ENCODE measurements at places on chromosomes 13 and 19.

DNA sequence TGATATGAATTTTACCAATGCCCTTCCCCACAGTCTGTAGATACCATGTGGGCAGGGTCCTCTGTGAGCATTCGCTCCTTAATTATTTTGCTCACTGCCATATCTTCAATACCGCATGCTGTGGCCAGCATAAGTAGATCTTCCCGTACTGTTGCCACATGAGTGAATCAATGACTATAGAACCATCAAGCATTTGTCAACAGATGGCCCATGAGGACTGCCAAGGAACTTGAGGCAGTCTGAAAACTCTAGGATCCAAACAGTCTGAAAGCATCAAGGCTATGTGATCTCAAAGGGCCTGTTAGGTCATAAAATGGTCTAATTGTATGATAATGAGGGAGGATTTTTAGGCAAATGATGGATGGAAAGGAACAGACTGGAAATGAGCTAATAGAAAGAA is 27.4 kb upstream of the GPR12 start:
- DNase-seq = no peak

GRCh38 chr13:102697929-102698648 is 3.2 kb upstream of the METTL21C start:
- DNase-seq = no peak

DNA sequence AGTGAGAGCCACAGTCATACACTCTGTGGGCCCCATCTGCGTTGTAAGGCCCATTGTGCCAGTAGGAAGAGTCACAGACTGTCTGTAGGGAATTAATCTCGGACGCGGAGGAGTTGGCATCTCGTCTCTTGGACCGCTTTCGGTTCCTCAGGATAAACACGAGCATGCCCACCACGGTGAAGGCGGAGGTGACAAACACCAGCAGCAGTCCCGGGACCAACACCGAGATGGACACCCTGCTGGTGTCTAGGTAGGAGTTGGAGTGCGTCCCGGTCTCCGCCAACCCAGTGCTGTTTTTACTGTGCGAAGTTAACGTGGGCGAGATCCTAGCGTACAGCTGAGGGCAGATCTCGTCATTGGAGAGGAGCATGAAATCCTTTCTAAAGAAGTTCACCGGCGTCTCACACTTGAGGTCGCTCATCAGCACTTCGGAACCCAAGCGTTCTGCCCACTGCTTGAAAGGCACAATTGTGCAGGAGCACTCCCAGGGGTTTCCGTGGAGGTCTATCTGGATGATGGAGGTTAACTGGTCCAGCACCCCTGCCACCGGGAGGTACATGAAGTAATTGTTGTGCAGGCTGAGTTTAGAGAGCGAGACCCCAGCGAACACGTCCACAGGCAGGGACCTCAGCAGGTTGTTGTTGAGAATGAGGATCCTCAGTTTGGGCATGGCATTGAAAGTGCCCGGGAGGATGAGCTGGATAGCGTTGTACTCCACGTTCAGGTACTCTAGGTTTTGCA is 2.7 kb downstream of the SLITRK1 start:
- DNase-seq = no peak

DNA sequence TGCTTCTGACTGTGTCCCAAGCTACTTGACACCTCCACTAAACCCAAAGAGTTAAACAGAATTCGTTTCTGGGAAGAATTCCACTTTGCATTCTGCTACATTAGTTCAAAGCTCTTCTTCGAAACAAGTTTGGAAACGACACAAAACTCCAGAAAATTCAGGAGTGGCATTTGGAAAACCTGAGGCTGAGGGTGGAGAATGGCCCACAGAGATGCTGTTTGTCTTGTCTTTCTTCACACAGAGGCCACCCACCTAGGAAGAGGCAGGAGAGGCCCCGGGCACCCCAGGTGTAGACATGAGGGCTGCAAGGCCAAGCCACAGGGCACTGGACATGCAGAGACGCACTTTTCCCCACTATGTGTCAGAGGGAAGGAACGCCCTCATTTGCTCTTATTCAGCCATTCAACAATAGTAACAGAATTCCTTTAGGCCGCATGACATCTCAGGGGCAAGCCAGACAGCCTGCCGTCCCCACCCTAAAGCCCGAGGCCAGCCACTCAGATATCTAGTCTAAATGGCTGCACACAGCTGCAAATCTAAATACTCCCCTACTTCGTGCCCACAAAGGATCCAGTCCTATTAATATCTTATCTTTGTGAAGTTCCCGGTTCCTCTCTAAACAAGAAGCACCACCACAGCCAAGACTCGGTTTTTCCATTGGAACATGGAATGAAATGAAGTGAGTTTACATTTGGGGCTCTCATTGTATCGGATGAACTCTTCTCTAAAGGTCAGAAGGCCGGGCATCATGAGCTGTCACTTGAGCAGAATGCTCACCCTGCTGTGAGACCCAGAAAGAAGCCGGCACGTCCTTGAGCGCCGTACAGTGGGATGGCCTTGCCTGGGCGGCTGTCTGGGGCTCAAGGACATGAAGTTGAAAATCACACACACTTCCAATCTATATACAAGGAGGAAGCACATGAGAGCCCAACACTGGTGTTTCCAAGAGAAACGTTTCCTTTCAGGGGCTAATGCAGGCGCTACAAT is 19.8 kb downstream of the COL4A1 start:
- no peak for DNase-seq

DNA sequence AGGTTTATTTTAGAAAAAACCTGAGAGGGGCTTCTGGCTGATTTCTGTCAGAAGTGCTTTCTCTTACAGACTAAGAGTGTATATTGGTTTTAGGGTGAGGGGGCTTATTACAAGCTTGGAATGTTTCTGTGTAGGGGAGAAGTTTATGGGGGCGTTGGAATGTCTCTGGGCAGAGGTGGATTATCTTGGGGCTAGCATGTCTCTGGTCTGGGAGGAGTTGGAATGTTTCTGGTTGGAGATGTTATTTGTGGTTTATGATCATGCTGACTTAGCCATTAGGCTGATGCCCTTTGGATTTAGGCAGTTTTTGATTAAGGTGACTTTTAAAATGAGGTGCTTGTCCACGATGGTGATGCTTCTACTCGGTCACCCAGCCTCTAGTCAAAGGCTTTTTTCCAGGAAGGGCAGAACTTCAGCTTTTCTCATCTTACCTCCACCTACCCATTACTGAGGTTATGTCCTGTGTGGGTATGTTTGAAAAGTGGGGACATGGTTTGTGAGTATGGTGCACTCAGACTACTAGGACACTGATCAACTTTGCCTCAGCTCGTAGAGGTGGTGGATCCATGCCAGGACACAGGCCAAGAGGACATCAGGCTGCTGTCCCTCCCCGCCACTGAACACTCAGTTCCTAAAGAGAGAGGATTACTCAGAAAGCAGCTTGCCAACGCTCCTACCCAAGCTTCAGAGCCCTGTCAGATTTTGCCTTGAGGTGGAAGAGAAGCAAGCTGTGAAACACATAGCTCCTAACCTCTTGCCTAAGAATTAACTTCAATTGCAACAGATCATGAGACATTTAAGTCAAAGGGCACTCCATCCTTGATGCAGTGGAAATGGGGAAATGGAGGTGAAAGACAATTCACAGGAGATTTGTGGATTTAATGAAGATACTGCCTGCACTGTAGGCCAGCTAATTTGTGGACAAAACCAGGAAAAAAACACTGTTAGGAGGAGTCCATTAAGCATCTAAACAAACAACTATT is 63.6 kb downstream of the ZNF44 start:
- no peak for DNase-seq

GRCh38 chr19:47209319-47210179 is 21.4 kb downstream of the BBC3 start:
- no peak for DNase-seq

- no peak for DNase-seq
These were observed 158.0 kb downstream of the VWA8 start for GRCh38 chr13:41802684-41803444.

DNA sequence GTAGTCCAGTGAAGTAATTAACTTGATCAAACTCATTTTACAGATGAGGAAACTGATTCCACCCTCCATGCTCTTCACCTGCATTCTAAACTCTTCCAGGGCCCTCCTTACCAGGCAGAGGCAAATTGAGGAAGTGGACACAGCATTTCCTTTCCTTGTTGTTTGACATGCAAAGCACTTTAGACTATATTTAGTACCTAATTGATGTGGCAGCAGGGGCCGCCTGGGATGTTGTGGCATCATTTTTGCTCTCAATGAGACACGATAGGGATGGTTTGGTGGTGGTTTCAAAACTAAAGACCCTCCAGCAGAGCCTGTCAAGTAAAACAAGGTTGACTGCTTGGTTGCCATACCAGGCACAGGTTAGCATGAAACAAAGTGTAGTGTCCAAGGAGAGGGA is 7.9 kb downstream of the SIPA1L3 start:
- DNase-seq = no peak

- no peak for DNase-seq
These were observed 8.4 kb downstream of the PALM3 start for GRCh38 chr19:14053500-14053899.

DNA sequence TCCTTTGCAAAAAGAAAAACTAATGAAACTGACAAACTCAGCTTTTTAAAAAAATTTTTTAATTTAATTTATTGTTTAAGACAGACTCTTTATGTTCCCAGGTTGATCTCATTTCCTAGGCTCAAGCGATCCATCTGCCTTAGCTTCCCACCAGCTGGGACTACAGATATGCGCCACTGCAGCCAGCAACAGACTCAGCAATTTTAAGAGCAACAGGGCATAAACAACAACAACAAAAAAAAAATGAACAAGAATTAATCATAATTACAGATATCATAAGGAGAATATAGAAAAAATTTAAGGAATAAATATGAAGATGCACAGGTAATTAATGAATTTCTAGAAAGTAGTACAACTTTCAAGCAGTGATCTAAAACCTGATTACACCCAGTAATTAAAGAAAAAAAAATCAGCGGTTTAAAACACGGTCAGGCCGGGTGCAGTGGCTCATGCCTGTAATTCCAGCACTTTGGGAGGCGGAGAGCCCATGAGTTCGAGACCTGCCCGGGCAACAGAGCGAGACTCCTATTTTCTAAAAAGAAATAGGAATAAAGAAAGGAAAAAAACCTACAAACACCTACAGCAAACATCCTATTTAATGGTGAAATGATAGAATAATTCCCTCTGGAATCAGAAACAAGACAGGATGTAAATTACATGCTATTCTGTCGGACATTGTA is 1.4 kb downstream of the ZNF699 start:
- no peak for DNase-seq

- DNase-seq = no peak
These were observed 73.4 kb downstream of the RUBCNL start for GRCh38 chr13:46313432-46314257.

DNA sequence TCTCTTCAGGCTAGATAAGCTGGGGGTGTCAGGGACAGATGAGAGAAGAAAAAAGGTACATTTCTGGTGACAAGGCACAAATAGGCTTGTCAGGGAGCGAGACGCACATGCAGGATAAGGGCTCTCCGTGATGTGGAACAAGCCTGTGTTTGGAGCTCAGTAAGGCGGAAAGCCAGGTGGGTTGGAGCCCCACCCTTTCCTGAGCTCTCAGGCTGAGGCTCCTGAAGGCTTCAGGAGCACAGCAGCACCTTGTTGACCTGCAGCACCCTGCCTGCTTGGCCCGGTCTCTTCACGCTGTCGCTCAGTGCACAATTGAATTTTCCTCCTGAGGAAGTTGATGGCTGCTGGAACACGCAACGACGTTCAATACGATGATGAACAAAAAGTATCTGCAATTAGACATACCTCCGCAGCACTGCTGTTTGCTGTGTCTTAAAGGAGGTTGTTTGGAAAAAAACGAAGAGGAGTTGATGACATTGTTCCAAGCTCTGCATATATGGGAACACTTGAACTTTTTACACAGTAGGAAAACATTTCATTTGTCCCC is 29.3 kb downstream of the SERP2 start:
- DNase-seq = no peak

GRCh38 chr19:40489882-40490230 is 23.1 kb downstream of the SPTBN4 start:
- DNase-seq = no peak

- no peak for DNase-seq
These were observed 33.4 kb downstream of the PEPD start for GRCh38 chr19:33487901-33488800.

DNA sequence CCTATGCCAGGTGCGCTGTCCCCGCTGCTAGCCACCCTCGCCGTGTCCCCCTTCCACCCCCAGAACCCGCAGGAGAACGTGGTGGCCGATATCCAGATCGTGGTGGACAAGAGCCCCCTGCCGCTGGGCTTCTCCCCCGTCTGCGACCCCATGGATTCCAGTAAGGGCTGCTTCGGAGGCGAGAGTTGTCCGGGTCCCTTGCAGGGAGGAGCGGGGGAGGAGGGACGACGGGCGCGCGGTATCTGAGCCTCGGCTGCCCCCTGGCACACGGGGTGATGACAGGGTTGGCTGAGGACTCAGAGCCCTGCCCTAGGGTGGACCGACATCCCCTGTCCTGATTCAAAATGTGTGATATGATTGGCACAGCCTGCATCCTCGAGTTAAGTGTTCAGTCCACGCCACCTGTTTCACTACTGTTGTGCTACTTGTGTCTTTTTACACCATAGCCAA is 653 bp downstream of the MVB12A start:
- DNase-seq = no peak

GRCh38 chr13:90565985-90566713 is 781.3 kb upstream of the MIR17HG start:
- no peak for DNase-seq

DNA sequence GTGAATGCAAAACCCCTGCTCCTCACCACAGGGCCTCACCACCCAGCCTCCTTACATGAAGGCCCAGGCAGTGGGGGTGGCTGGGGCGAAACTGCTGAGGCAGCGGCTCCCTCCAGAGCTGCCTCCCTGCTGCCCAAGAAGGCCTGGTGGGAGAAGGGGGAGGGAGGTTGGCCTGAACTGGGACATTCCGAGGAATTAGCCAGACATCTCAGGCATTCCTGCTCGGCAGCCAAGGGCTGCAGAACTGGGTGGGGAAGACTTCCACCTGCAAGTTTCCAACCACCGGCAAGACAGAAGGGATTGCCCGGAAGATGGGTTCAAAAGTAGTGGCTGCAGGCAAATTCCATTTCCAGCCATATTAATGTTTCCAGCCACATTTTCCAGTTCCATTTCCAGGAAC is 2.3 kb upstream of the PSPN start:
- no peak for DNase-seq

GRCh38 chr13:26619358-26619757 is 61.9 kb downstream of the WASF3 start:
- DNase-seq = no peak

DNA sequence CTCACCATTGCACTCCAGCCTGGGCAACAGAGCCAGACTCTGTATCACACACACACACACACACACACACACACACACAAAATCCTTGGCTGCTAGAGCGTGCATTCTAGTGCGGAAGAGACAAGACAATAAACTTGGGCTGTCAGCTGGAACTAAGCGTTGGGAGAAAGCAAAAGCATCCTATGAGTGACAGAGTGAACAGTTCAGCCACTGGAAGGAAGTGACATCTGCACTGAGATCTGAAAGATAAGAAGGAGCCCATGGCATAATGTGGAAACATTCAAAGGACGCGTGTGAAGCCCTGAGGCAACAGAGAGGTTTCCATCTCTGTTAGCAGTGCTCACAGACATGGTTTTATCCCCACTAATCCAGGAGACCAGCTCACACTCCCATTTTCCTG is 3.5 kb upstream of the SLC1A5 start:
- DNase-seq = no peak

- DNase-seq = no peak
These were observed 11.6 kb downstream of the PNPLA6 start for GRCh38 chr19:7547159-7547558.

- no peak for DNase-seq
These were observed 8.6 kb downstream of the CLN5 start for GRCh38 chr13:77000475-77000874.

Measured in mesenteric fat pad (tissue), 1 donor.